Spleen (tissue), 13 donors: ENCODE measurements at places on chromosomes 16 and 17.

GRCh38 chr16:48542020-48542473, 67.9 kb downstream of the N4BP1 start:
- DNase-seq = peak; percentile 82

GRCh38 chr17:79826841-79827578, 12.2 kb downstream of the CBX4 start:
- DNase-seq = no peak

DNA sequence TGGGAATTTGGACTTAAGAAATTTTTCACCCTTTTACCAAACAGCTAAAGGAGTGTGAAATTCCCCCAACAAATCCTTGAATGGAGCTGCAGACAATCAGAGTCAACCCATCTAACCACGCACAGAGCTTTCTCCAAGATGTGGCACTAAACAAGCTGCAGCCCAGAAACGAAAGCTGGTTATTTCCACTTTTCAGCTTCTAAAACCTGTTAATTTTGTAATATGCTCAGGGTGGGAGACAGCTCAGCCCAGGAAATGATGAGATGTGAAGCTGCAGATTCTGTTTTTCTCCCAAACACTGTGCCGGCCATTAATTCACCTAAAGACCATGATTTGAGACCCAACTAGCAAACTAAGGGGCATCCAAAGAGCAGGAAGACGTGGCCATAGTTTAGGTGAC, 33.2 kb upstream of the ABR start:
- no peak for DNase-seq

DNA sequence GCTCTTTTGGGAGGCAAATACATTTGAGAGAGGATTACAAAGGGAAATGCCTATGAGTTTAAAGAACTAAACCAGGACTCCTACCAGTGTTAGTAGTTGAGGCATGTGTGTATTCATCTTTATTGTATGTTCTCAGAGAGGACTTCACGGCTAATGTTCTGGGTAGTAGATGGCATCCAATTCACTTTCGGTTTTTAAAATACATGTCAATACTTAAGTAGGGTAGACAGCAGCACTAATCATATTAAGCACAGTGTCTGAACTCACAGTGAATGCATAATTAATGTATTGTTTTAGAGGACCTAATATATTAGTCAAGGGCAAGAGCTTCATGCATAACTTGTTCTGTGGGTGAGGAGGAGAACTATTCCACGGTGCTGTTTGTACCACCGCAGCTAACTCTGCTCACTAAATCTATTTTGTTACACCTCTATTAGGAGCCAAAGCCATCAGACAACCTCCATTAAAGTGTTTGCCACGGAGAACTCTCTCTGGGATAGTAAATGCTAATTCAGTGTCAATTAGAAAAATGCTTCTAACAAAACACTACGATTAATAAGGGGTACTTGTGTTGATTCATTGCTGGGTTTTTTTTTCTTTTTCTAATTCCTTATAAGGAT, 56.3 kb downstream of the COX10 start:
- no peak for DNase-seq

DNA sequence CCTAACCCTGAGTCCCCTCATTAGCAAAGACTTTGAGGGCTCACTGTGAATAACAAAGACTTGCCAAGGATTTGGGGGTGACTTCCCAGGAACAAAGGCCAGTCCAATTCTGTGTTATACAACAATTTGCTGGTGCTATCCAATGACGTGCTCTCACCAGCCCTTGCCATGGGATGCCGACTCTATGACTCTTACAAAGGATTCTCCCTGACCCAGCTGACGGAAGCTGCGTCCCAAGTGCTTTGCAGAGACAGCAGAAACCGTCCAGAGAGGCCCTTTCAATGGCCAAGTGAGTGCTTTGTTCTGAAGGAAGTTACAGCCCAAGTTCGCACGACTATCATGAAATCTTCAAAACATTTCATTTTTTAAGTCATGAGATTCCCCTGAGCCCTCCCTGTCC, 345.3 kb upstream of the TNRC6C start:
- DNase-seq = no peak

- DNase-seq = peak; percentile 32
Measured at GRCh38 chr16:3501783-3502400, 1.1 kb downstream of the CLUAP1 start.

GRCh38 chr16:78509965-78510364, 410.5 kb downstream of the WWOX start:
- no peak for DNase-seq

- DNase-seq = no peak
Measured at GRCh38 chr17:67520252-67520906, 143.3 kb downstream of the PITPNC1 start.

GRCh38 chr17:10117581-10118001, 80.8 kb downstream of the GAS7 start:
- DNase-seq = peak; percentile 87

GRCh38 chr16:72317446-72317845, 145.5 kb upstream of the PMFBP1 start:
- DNase-seq = no peak

DNA sequence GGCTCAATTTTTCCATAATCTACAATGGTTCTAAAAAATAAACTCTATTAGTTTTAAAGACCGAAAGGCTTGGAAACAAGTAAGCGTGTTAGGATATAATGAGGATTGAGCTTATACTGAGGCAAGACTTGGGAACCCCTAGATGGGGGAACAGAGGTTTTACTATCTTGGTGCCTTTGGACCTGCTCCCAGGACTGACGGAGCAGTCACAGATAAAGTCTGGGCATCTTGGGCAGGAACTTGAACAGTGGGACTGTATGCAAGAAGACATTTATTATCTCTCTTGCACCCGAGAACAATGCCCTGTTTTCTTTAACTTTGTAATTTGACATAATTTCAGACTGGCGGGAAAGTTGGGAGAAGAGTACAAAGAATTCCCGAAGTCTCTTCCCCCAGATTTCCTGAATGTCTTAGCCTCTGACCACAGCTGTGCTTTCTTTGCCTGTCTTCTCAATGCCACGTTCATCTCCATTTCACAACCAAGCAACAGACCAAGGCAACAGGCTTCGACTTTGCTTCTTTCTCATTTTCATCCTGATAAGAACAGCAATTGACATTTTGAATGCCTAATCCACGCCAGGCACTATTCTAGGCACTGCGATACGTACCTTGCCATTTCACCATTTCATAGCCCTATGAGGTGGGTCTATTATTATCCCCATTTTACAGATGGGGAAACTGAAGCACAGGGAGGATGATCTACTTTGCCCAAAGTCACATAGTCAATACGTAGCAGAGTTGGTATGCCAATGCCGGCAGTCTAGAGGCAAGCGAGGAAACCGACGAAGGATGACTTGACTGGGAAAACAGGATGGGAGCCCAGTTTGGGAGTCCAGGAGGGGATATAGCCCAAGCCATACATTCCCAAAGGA, 3.0 kb upstream of the IL4R start:
- no peak for DNase-seq

DNA sequence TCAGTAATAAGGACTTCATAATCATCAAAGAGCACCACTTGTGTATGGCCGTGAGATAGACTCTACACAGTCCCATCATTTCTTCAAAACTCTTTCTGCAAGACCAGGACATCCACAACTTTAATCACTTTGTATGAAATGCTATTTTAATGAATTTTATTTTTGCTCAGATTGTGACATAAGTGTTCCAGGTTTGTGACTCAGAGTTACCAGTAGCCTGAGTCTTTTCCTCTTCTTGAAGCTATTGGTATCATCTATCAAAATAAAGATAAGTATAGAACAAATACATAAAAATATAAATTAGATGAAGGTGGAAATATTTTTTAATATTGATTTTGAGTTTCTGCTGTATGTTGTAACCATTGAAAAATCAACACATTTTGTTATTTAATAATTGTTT, 16.6 kb upstream of the VWA3A start:
- no peak for DNase-seq

GRCh38 chr16:48919791-48920190, 309.8 kb upstream of the N4BP1 start:
- DNase-seq = no peak

- DNase-seq = no peak
Measured at GRCh38 chr17:39702901-39703893, 3.3 kb downstream of the ERBB2 start.

- DNase-seq = no peak
Measured at GRCh38 chr17:63095459-63095858, 129.4 kb downstream of the TANC2 start.

GRCh38 chr17:17680477-17681186, 626 bp upstream of the RAI1 start:
- no peak for DNase-seq

GRCh38 chr17:48441231-48441711, 11.3 kb upstream of the SKAP1 start:
- no peak for DNase-seq

GRCh38 chr16:57027067-57027466, 37.7 kb downstream of the NLRC5 start:
- DNase-seq = no peak

DNA sequence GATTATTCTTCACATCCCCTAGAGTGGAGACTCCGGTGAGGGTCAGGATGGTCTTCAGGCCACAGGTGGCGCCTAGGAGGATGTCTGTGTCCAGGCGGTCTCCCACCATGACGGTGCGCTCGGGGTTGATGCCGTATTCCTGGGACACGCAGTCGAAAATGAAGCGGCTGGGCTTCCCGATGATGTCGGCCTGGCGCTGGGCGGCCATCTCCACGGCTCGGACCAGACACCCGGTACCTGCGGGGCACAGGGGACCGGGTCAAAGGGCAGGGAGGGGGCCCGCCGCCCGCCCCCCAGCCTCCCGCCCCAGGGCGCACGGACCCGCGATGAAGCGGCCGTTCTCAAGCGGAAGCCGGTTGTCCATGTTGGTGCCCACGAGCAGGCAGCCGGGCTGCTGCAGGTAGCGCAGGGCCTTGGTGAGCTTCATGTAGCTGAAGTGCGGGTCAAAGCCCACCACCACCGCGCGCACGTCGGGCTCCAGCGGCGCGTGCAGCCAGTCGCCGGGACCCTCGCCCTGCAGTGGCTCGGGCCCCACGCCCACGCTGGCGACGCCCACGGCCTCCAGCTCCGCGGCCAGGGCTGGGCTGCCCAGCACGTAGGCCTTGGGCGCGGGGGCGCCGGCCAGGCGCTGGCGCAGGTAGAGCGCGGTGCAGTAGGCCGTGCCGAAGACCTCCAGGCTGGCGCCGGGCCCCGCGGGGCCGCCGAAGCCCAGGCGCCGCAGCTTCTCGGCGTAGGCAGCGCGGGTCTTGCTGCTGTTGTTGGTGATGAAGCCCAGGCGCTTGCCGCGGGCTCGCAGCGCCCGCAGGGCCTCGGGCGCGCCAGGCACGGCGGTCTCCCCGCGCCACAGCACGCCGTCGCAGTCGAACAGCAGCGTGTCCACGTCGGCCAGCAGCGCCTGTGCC, 572 bp downstream of the PGP start:
- DNase-seq = peak; percentile 84

GRCh38 chr16:63787014-63787413, 1334.8 kb downstream of the CDH11 start:
- no peak for DNase-seq

DNA sequence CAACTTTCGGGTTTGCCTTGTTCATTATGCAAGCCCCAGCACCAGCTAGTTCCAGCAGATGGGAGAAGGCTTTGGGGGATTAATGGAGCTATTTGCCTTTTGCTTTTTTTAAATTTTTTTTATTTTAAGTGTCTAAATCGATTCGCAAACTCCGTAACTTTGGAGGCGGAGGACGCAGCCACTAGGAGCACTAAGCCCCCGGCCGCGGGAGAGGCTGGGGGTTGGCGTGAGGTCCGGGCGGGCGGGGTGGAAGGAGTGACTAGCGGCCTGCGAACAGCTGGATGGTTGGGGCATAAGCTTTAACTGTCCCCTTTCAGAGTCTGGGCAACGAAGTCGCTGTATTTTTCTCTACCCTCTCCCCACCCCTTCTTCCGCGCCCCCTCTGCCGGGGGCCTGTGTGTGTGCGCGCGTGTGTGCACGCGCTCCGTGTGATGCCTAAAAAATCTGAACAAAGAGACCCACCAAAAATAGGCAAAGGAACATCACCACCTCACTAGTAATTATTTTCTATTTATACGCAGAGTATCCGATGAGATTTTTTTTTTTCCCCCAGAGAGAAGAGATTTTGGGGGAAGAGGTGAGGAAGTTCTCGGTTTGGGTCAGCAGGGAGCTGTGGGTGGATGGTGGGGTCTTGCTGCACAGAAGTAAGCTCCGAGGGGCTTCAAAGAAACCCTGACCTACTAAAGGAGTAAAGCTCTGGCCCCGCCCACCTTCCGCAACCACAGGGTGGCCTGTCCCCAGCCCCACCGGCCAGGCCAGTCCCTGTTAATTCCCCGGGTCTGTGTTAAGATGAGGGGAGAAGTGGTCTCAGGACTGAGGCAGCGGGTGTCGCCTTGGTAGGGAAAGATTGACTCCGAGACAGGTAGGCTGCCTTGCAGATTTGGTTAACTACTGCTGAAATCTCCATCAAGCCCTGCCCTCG, 2.3 kb downstream of the SHISA9 start:
- no peak for DNase-seq

DNA sequence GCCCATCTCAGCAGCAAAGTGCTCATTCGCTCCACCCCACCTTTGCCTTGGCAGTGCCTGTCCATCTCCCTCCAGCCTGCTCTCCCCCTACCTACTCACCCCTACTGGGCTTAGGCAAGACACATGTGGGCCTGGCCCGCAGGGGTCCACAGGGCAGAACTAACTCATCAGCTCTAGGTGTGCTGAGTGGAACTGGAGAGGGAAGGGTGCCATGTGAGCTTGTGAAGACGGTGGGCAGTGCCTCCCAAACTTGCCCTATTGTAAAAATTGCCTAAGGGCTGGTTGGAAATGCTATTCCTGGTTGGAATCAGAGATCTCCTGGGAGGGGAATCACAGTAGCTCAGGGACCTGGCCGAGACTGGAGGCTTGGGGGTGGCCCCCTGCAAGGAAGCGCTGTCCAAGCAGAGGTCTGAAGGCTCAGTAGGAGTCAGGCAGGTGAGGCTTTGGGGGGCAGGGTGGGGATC, 29.1 kb upstream of the TNS4 start:
- DNase-seq = peak; percentile 64

DNA sequence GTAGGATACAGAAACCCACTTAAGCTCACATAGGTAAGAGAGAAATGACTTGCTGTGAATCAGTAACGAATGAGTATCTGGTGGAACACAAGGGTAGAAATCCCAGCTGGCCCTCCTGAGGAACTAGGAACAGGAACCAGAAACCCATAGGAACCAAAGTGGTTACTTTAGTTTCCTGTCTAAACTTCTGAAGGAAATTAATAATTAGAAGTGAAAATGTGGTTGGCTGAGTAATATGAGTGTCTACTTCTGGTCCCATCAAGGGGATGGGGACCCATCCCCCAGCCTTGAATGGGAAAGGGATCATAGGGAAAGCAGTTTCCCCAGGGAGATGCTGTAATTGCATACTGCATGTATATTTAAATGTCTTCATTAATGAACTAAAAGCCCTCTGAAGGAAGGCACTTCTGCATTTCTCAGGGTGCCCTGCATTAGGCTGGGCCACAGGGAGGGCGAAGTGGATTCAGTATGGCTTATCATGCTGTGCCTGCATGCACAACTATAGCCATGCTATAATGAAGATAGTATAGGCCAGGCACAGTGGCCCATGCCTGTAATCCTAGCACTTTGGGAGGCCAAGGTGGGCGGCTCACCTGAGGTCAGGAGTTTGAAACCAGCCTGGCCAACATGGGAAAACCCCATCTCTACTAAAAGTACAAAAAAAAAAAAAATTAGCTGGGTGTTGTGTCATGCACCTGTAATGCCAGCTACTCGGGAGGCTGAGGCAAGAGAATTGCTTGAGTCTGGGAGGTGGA, 45.6 kb downstream of the CYB5B start:
- DNase-seq = no peak
